ENCODE measurements at places on chromosomes 12 and 14. TPM values are rescaled to one million over a fixed set of nuclear protein-coding genes. Genes with fewer than 3 reads are reported as not detected.

Gene NCKAP5L
- total RNA-seq, result 27.0 TPM

Gene REM2
- 0.14 TPM for total RNA-seq

Gene P2RX2
- total RNA-seq, result not detected

Gene GYS2
- not detected for total RNA-seq

Gene RHOJ
- total RNA-seq, result 4.2 TPM

Gene GLIPR1L2
- 0.30 TPM for total RNA-seq
